ENCODE measurements at places on chromosomes 1 and 21.

- DNase-seq = no peak
Measured at GRCh38 chr1:222644636-222644980, 26.7 kb downstream of the MIA3 start.

- DNase-seq = no peak
Measured at GRCh38 chr1:24964811-24965570, 34.9 kb upstream of the RUNX3 start.

DNA sequence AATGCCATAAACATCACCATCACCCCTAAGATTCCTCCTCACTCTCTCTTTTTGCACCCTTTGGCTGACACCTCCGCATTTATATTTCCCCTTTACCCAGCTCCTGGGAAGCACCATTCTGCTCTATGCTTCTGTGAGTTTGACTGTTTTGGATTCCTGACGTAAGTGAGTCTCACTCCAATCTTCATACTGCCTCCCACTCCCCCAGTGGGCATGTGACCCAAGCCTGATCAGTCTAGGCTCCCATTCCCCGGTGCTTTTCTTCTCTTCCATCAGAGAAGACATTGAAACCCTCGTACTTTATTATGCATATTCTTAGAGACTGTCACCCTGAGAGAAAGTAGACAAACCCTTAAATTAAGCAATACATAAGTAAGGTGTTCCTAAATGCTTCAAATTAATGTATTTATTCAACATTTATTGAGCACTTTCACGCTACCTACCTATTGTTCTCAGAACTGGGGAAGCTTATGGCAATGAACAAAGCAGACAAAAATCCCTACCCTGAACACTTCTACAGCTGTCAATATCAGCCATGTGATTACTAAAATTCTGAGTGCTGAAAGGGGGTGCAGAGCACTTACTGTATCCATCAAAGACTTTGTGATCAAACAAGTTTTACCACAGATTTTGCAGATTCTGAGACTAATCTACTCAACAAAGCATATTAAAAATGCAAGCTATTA is 43.4 kb upstream of the DIPK1A start:
- no peak for DNase-seq

- no peak for DNase-seq
Measured at GRCh38 chr1:198128533-198128932, 28.3 kb upstream of the NEK7 start.

GRCh38 chr21:42079008-42079938 is 8.2 kb downstream of the UMODL1 start:
- no peak for DNase-seq

GRCh38 chr1:226494092-226494609 is 54.4 kb upstream of the STUM start:
- no peak for DNase-seq

DNA sequence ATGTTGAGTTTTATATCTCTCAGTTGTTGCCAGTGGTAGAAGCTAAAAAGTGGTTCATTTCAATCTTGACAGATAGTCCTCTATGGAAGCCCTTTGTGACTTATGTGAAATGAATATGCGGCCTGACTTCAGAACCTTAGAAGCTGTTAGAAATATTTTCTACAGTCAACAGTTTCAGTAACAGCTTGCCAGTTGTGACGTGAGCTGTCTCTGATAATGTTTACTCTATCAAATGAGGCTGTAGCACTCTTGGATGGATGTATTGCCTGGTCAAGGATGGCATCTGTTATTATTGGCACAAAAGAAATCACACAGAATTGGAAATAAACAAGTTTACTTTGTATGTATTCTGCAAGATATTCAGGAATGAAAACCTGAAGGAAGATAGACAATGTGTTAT is 31.9 kb downstream of the SNX7 start:
- DNase-seq = no peak

GRCh38 chr1:101509370-101509769 is 272.6 kb downstream of the S1PR1 start:
- DNase-seq = no peak

GRCh38 chr1:35605071-35605866 is 32.2 kb downstream of the TFAP2E start:
- DNase-seq = no peak

- no peak for DNase-seq
Measured at GRCh38 chr1:93200086-93200620, 19.6 kb downstream of the CCDC18 start.

- no peak for DNase-seq
Measured at GRCh38 chr1:70542856-70543255, 131.8 kb downstream of the CTH start.

GRCh38 chr1:212683357-212683722 is 16.3 kb downstream of the BATF3 start:
- DNase-seq = no peak

GRCh38 chr1:201562257-201562656 is 23.3 kb downstream of the NAV1 start:
- no peak for DNase-seq

- DNase-seq = no peak
Measured at GRCh38 chr1:39262802-39263201, 58.3 kb downstream of the MACF1 start.

DNA sequence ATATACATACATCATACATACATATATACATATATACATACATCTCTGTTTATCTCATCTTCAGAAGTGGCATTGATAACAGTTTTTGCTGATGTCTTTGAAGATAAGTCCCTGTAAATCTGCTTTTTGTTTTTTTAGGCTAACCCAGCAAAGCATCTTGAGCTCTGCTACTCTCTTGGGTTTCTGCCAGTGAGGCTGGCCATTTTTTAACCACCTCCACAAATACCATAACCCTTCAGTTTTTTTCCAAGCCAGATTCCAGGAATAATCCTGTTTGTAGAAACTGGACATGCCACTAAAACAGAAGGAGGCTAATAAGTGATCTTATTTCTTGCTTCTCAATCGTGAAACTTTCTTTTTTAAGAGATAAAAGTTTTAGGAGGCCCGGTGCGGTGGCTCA is 21.6 kb downstream of the SDHC start:
- DNase-seq = no peak

DNA sequence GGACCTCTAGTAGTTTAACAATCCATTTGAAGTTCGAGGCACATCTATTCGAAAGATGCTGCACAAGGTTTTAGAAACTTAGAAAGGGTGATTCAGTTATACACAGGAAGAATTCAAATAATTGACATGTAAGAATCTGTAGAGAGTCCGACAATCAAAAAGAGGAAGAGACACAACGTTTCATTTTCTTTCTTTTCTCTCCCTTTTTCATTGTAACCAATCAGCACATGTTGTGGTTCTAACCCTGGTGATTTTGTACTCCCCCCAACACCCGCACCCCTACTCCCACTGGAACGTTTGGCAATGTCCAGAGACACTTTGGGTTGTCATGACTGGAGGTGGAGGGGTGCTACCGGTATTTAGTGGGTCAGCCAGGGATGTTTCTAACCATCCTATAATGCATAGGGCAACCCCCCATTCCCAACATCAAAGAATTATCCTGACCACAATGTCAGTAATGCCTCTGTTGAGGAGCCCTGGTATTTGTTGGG is 4.9 kb downstream of the TGFB2 start:
- DNase-seq = no peak

- no peak for DNase-seq
Measured at GRCh38 chr1:215113776-215114153, 31.2 kb downstream of the KCNK2 start.

DNA sequence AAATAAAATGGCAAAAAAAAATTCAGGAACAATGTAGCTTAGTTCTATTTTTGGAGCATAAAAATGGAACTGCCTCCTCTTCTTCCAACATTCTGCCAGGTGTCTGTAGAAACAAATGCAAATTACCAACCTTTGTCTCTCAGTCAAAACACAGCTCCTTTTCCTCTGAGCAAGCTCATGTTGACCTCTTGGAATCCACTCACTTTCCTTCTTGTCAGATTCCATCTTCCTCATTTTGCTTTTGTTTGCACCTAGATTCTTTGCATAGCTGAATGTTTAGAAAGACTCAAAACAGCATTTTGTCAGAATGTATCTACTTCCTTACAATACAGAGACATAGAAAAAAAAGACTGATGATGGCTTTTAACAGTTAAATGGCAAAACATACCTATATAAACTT is 178.2 kb downstream of the ADGRL2 start:
- DNase-seq = no peak

GRCh38 chr1:212814537-212815334 is 23.0 kb downstream of the TATDN3 start:
- no peak for DNase-seq

- no peak for DNase-seq
Measured at GRCh38 chr1:206631085-206631509, 4.2 kb upstream of the DYRK3 start.

DNA sequence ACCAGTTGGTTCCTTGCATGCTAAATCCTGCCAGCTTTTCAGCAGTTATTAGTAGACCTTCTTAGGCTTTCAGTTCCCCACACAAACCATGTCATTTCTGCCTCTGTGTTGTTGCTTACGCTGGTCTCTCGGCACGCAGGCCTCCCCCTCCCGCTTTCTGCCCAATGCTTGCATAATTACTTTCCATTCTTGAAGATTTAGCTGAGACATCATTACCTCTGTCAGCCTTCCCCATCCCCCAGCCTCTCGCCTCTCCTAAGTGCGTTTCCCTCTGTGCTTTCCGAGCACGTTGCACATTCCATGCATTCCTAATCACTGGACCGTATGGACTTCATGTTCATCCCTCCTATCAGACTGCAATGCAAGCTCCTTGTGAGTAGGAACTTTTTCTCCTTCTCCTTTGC is 26.8 kb downstream of the TSHB start:
- peak; percentile 52 for DNase-seq

- no peak for DNase-seq
Measured at GRCh38 chr1:101344745-101345144, 107.9 kb downstream of the S1PR1 start.

GRCh38 chr1:219500327-219500897 is 112.5 kb downstream of the ZC3H11B start:
- no peak for DNase-seq

GRCh38 chr1:9592510-9593075 is 3.9 kb downstream of the TMEM201 start:
- no peak for DNase-seq

- no peak for DNase-seq
Measured at GRCh38 chr1:40421431-40422384, 28.6 kb upstream of the ZFP69B start.

GRCh38 chr1:231964961-231965360 is 338.4 kb downstream of the DISC1 start:
- no peak for DNase-seq

GRCh38 chr1:165169028-165169427 is 187.5 kb downstream of the LMX1A start:
- DNase-seq = no peak

DNA sequence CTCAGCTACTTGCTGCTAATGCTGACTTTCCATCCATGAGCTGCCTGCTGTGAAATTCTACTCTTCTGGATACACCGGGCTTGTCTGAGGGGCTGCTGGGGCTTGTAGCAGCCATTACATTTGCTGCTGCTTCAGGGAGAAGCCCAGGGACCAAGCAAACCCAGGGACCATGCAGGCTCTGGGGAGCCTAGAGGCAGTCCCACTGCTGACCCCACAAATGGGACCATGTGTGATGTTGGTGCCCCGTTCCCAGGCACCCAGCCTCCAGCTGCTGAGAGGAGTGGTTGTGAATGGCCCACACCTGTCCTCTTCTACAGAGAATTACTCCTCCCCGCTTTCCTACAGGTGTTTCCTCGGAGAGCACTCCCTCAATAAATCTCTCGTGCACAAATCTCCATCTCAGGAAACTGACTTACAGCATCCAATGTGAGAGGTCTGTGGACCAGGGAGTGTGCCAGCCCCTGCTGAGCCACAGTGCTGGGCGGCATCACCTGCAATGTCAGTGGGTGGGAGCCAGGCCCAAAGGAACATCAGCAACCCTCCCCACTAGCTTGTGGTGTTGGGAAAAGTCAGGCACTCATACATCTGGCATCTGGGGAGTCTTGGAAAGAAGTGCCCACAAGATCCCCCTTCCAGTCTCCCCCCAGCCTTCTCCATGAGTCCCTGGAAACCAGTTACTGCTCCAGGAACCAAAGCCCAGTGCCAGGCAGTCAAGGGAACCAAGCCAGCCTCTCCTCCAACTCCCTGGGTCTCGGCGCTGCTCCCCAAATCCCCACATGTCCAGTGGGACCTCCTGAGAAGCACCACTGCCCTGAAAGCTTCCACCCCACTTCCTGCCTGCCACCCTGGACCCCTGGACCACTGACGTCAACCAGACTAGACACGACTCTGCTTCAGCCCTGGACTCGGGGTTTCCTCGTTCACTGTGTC is 65.1 kb downstream of the TCP10L start:
- no peak for DNase-seq

DNA sequence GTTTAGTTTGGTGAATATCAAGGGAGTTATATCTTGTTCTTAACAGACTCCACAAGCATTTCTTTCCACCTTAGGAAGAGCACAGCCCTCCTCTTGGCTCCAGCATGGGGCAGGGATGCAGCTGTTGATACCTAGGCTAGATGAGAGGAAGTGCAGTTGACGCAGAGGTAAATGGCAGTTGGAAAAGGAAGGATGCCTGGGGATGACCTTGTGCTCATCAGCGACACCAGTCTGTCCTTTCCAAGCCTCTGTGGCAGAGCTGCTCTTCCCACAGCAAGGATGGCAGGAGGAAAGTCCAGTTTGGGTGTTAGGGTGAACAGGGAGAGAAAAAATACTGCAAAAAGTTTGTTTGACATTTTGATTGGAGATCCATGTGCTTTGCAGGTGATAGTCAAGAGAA is 6.2 kb downstream of the PROX1 start:
- no peak for DNase-seq

- DNase-seq = no peak
Measured at GRCh38 chr1:183101081-183101480, 77.9 kb downstream of the LAMC1 start.

DNA sequence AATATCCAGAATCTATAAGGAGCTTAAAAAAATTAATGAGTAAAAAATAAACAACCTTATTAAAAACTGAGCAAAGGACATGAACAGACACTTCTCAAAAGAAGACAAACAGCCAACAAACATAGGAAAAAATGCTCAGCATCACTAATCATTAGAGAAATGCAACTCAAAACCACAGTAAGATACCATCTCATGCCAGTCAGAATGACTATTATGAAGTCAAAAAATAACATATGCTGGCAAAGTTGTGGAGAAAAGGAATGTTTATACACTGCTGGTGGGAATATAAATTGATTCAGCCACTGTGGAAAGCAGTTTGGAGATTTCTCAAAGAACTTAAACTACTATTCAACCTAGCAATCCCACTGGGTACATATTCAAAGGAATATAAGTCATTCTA is 25.3 kb downstream of the PIGK start:
- no peak for DNase-seq

- no peak for DNase-seq
Measured at GRCh38 chr1:159266832-159267231, 35.3 kb upstream of the FCER1A start.

DNA sequence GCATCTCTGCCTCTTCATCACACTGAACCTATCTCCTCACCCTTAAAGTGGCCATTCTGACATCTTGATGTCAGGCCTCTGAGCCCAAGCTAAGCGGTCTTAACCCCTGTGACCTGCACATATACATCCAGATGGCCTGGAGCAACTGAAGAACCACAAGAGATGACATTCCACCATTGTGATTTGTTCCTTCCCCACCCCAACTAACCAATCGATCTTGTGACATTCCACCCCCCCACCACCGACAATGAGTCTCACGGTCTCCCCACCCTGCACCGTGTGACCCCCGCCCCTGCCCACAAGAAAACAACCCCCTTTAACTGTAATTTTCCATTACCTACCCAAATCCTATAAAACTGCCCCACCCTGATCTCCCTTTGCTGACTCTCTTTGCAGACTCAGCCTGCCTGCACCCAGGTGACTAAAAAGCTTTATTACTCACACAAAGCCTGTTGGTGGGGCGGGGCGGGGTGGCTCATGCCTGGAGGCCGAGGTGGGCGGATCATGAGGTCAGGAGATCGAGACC is 21.0 kb upstream of the PINK1 start:
- DNase-seq = no peak

Data from SIG-M5 (cell line).